ENCODE measurements at places on chromosomes 7 and 10. TPM values are rescaled to one million over a fixed set of nuclear protein-coding genes. Genes with fewer than 3 reads are reported as not detected.

Gene SFTPD
- not detected for total RNA-seq

Gene DENND2A
- total RNA-seq: 26.7 TPM

Gene ZNF853
- total RNA-seq: 0.32 TPM

Gene PVRIG
- not detected for total RNA-seq

Gene NEBL
- under 0.01 TPM for total RNA-seq

Gene AKR1D1
- total RNA-seq: not detected

Gene FRG2B
- under 0.01 TPM for total RNA-seq

Gene CHAT
- not detected for total RNA-seq

Gene NPFFR1
- not detected for total RNA-seq

Gene ZNF438
- 4.7 TPM for total RNA-seq

Gene DNA2
- total RNA-seq: 13.0 TPM

Gene GNAI1
- total RNA-seq: 56.0 TPM

Gene ZNF25
- 11.3 TPM for total RNA-seq

Gene GRID2IP
- not detected for total RNA-seq

Gene MMP21
- not detected for total RNA-seq

Gene GPR146
- total RNA-seq: under 0.01 TPM

Gene CLEC2L
- not detected for total RNA-seq

Gene DNAH11
- under 0.01 TPM for total RNA-seq

Gene CFTR
- total RNA-seq: 0.43 TPM

Gene PROSER2
- total RNA-seq: 3.9 TPM

Gene ACSL5
- 8.6 TPM for total RNA-seq

Gene TUBAL3
- not detected for total RNA-seq

Gene AGR3
- total RNA-seq: not detected

Gene CYP3A4
- not detected for total RNA-seq

Gene ENKUR
- under 0.01 TPM for total RNA-seq

Gene COPS6
- total RNA-seq: 113 TPM

Gene COL1A2
- total RNA-seq: 2,828 TPM

Gene LIPM
- total RNA-seq: not detected

Gene IDI2
- total RNA-seq: not detected

Gene SRGN
- total RNA-seq: 112 TPM

Gene CALHM2
- 19.6 TPM for total RNA-seq

Gene SPOCK2
- under 0.01 TPM for total RNA-seq

Gene SUGCT
- total RNA-seq: 8.4 TPM

Gene TMED4
- 54.4 TPM for total RNA-seq

Gene AUTS2
- 3.9 TPM for total RNA-seq

Data from fibroblast of villous mesenchyme (primary cell).